ENCODE measurements at places on chromosomes 1 and 21. TPM values are rescaled to one million over a fixed set of nuclear protein-coding genes. Genes with fewer than 3 reads are reported as not detected.

The CADM3 gene
- not detected for total RNA-seq

The ZRANB2 gene
- total RNA-seq, result 45.4 TPM

The ATXN7L2 gene
- total RNA-seq, result 7.4 TPM

The CRNN gene
- total RNA-seq, result not detected

The VWA5B1 gene
- total RNA-seq, result not detected

The LRRIQ3 gene
- 1.4 TPM for total RNA-seq

Data from epithelial cell of proximal tubule (primary cell).